ENCODE measurements at places on chromosomes 7 and 10. TPM values are rescaled to one million over a fixed set of nuclear protein-coding genes. Genes with fewer than 3 reads are reported as not detected.

Gene CRCP
- total RNA-seq = 45.4 TPM

Gene CDCA7L
- 25.5 TPM for total RNA-seq

Gene VWA2
- 6.8 TPM for total RNA-seq

Gene PPP1R17
- total RNA-seq = not detected

Gene SCIN
- total RNA-seq = 5.3 TPM

Gene NXPH1
- not detected for total RNA-seq

Gene STAG3
- 1.3 TPM for total RNA-seq

Gene KCNH2
- 0.21 TPM for total RNA-seq

Gene PAX4
- not detected for total RNA-seq

Gene TET1
- total RNA-seq = 0.21 TPM

Gene GIMAP1
- not detected for total RNA-seq

Gene AGMO
- total RNA-seq = 0.43 TPM

Gene NRF1
- total RNA-seq = 12.5 TPM

Gene OIT3
- total RNA-seq = under 0.01 TPM

Gene STEAP2
- total RNA-seq = 2.7 TPM

Gene TRPV5
- not detected for total RNA-seq

Gene TDRD1
- total RNA-seq = 1.4 TPM
